Activated effector memory CD4-positive, alpha-beta T cell treated with anti-CD3 and anti-CD28 coated beads, Interleukin-2, amount 50 U/mL, for 16 hours (primary cell): ENCODE measurements at places on chromosomes 2 and 18.

GRCh38 chr18:23300231-23300805, 152.8 kb upstream of the RIOK3 start:
- DNase-seq = no peak

GRCh38 chr2:201932511-201932910, 101.1 kb upstream of the FZD7 start:
- no peak for DNase-seq

GRCh38 chr2:101808006-101808562, 110.6 kb downstream of the MAP4K4 start:
- no peak for DNase-seq

DNA sequence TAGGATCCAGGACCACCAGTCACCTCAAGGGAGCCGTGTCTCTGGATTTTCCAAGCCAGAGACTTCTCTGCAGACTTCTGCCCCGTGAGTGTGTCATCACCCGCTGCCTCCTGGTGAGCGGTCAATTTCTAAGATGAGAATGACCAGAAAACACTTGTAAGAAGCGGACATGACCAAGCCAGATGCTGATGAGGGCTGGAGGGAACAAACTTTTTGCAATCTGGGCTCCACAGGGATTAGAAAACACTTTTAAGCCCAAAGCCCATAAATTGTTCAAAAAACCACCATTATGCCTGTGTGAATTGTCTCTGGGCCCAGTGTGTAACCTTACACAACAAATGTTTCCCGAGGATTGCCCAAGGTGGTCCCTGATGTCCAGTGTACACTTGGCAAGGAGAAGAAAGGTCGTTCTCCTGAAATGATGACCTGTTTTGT, 5.3 kb upstream of the NPPC start:
- no peak for DNase-seq

- no peak for DNase-seq
Measured at GRCh38 chr2:99101697-99102096, 39.8 kb upstream of the C2orf15 start.

DNA sequence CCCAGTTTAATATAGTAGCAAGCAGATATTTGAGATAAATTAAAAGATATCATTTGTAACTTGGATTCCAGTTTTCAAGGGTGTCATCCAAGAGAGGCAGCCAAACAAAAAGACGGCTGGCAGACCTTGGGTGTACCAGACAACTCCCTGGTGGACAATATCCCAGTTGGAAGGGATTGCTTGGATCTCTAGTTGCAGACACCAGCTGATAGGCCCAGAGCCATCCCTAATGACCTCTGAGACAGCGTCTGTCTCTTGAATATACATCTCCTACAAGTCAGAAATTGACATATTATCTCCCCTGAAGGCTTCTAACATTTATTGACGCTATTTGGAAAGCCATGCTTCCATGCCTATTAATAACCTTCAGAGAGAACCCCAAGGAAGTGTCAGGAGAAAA, 67.7 kb downstream of the ACVR1 start:
- DNase-seq = no peak

GRCh38 chr2:67641312-67642045, 244.3 kb downstream of the ETAA1 start:
- no peak for DNase-seq

DNA sequence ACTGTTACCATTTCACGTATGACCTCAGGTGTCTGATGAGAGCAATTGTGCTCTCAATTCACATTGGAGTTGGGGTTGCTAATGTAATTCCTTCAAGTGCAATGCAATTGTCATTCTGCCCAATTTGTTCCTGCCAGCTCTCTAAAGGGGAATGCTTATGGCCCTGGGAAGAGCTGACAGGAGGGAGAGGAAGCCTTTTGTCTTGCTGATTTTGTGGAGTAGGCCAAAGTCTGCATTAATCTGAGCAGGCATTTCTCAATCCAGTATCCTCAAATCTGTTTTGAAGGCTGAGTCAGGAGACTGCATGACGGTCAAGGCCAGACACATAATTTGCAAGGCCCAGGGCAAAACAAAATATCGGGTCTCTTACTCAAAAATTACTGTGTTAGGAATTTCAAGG, 326.4 kb upstream of the SPHKAP start:
- no peak for DNase-seq

DNA sequence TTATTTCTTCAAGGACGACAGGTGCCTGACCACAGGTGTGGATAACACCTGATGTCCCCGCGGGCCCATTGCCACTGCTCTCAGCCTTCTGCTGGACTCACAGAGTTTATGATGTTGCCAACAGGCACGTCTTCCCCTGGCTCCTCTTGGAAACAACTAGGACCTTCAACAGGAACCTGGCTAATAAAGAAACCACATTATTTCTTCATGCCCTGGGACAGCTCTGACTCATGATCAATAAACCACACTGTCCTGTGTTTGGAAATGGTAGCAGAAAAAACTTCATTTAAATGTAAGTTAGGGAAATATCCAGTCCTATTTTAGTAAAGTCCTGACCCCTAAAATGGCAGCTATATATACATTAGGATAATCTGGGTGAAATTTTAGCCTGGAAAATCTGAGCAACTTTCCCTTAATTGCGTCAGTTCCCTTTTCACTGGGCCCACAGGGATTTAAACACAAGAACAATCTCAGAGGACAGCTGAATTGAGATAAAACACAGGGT, 158.9 kb downstream of the VAPA start:
- no peak for DNase-seq

DNA sequence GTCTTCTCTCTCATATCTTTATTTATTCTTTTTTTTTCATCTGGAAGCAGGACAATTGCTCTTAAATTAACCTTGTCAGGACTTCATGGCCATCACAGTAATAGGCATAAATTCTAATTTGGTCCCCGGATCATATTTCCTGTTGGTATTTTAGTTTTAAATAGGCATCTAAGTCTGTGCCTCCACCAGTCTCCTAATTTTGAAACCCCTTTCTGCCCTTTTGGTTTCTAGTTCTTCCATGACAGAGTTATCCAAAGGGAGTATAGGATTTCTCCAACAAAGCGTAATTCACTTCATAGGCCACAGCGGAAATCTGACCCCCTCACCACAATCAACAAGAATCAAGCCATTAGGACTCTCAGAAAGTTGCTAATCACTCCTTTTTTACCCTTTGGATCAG, 3.8 kb downstream of the EPHA4 start:
- no peak for DNase-seq

DNA sequence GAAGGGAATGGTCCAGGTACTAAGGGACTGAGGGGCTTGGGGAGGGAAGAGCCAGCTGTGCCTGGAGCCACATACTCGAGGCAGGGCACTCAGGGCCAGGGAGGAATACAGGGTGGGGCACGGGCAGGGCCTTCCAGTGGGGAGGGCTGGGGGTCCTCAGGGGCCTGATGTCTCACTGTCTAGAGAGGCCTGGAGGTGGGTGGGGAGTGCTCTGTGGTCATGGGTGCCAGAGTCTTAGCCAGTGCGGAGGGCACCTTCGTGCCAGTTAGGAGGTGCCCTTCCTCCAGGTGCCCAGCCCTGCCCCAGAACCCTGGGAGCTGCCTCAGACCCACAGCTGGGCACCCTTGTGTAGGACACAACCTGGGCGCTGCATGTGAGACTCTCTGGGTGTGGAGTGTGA, 81.2 kb downstream of the SMAD7 start:
- DNase-seq = no peak

DNA sequence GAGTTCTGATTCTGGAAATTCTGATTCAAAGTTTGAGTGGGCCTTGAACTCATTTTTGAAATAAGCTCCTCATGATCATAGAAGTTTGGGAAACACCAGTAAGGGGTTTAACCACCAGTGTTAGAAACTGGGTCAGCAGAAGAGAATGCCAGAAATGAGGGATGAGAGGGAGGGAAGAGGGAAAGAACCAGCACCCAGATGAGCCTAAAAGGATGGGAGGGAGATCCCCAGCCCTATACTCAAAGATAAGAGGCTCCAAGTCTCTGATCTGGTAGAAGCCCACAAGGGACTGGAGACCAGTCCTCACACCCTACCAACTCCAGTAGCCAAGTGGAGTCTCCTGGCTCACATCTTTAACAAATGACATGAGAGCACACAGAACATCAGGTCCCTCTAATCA, 305.0 kb upstream of the NRP2 start:
- DNase-seq = no peak

GRCh38 chr18:49802623-49803022, 10.7 kb downstream of the ACAA2 start:
- DNase-seq = no peak

GRCh38 chr2:160175169-160176134, 24.6 kb downstream of the ITGB6 start:
- DNase-seq = no peak
